Activated T-cell treated with anti-CD3 and anti-CD28 coated beads, Interleukin-2, amount 50 U/mL, for 4 hours (primary cell): ENCODE measurements at places on chromosomes 1 and 21.
A peak's percentile ranks its signal among the peaks of the same experiment; 100 is the strongest.

DNA sequence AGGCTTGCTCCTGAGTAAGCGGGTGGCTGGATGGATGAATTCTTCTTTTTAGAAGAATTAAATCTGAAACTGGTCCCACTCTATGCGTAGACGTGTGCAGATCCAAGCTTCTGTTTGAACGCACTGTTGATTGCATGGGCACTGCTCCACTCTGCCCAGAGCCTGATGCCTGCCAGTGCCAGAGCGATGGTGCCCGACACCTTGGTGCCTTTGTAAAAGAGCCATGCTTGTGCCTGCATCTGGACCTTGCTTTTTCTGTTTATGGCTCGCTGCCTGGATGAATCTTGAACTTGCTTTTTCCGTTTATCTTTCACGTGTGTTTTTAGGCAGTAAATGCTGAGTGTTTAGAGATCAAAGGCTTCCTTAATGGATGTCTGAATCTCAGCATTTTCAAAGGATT lies 15.0 kb upstream of the PWP2 start:
- no peak for DNase-seq

GRCh38 chr1:160228431-160228830 lies 23.2 kb downstream of the PEA15 start:
- no peak for DNase-seq

- no peak for DNase-seq
Measured at GRCh38 chr21:21028275-21028820, 30.1 kb downstream of the NCAM2 start.

DNA sequence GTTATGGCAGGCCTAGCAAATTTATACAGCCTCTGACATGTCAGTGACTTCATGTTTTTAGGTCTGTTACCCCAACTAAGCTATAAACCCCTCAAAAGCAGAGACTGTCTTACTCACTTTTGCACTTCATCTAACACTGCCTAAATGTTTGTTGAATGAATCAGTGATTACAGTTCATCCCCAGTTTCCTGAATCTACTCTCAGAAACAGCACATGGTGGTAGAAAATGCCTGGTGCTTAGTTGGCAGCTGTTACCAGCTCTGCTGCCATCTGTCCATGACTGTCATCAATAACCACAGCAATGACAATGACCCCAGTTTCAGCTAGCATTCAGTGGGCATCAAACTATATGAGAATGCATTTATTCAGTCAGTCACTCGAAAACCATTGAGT lies 110.5 kb upstream of the SERBP1 start:
- no peak for DNase-seq

- no peak for DNase-seq
Measured at GRCh38 chr1:145927916-145928643, 796 bp upstream of the RBM8A start.

DNA sequence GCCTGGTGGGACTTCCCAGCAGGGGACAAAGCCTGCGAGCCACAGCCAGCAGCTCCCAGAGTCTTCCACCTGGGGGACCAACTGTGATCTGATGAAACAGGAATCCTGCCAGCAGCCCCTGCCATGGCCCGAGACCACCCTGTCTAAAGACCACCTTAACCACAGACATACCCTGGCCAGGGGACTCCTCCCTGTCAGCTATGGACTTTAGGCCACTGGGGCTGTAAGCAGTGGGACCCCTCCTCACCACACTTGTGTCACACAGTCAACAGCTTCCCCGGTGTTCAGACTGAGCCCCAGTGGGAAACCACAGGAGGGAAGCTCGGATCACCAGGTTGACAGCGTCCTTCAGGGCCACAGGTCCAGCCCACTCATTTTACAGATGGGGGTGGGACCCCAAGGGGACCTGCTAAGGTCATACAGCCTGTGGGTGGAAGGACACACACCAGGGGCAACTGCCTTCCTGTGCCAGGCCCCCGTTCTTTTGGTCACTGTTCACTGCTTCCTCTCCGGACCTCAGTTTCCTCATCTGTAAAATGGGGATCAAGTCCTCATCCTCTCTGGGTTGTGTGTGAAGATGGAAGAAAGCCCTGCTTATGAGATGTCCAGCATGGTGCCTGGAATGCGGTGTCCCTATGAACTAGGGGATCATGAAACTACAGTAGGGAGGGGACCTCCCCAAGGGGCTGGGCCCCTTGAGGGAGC lies 11.4 kb downstream of the EPHA2 start:
- DNase-seq = no peak

GRCh38 chr1:5770981-5771765 lies 221.1 kb downstream of the NPHP4 start:
- DNase-seq = no peak

GRCh38 chr21:29208044-29208681 lies 77.7 kb downstream of the MAP3K7CL start:
- DNase-seq = no peak

- DNase-seq = no peak
Measured at GRCh38 chr1:112990271-112990670, 34.3 kb upstream of the SLC16A1 start.

DNA sequence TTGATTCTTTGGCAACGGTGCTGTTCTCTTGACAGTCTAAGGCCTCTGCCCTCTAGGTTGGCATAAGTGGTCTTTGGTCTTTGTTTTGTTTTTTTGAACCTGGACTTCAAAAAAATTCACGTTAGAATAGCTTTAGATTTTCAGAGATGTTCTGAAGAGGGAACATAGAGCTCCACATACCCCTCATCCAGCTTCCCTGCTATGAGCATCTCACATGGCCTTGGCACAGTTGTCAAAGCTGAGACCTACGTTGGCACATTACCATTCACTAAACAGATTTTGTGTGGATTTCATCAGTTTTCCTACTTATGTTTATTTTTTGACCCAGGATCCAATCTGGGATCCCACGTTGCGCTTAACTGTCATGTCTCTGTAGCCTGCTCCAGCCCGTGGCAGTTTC lies 60.8 kb downstream of the ARHGEF10L start:
- no peak for DNase-seq

- DNase-seq = no peak
Measured at GRCh38 chr1:67839826-67840225, 6.6 kb upstream of the GNG12 start.

DNA sequence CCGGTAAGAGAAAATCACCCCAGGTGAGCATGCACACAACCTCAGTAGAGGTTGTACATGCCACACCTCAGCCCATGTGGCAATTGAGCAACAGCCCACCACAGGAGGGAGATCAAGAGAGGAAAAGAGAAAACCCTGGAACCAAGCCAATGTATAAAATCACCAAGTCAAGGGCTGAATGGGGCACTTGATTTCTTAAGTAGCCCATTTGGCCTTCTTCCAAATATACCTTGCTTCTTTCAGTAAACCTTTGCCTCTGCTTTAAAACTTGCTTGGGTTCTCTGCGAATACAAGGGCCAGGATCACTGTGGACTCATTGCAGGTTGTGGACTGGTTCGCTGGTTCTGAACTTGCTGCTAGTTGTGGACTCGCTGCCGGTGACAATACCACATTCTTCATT lies 1814.0 kb downstream of the PLA2G4A start:
- DNase-seq = no peak

- DNase-seq = no peak
Measured at GRCh38 chr1:98369463-98369862, 292.1 kb upstream of the SNX7 start.

DNA sequence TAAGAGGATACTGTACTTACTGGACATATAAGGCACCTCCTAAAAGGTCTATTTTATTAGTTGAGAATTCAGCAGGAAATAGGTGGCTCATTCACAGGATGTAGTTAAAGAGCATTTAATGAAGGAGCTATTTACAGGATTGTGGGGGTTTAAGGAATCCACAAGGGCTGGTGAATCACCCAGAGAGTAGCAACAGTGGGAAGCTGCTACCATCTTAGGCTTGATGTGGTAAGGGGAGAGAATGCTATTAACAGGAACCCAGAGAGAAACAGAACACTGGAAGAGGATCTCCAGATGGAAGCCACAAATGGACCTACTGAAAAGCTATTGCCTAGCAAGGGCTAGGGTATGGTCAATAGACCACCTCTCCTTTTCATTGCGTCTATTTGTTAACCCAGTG lies 52.0 kb upstream of the COL11A1 start:
- no peak for DNase-seq

GRCh38 chr1:234515411-234515810 lies 36.4 kb upstream of the TARBP1 start:
- no peak for DNase-seq

GRCh38 chr1:16625497-16626408 lies 12.4 kb upstream of the NBPF1 start:
- no peak for DNase-seq

GRCh38 chr1:62823556-62823955 lies 39.6 kb downstream of the ATG4C start:
- DNase-seq = no peak

GRCh38 chr1:193707271-193708021 lies 521.0 kb upstream of the B3GALT2 start:
- DNase-seq = no peak

DNA sequence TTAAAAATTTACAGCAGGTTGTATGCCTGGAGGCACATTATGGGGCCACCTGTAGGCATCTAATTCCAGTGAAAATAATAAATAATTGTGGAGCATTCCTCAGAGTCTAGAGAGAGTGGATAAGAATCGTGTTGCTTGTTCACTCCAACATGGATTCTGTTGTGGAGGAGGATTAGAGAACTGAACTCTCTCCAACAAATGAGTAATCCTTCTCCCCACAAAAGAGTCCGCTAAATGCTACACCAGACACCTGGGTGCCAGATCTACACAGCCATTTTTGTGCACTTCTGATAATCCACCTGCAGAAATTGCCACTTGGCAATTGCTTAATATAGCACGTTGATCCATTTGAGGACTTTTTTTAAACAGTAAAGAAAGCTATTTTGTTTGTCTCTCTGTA lies 113.7 kb upstream of the DPYD start:
- no peak for DNase-seq

DNA sequence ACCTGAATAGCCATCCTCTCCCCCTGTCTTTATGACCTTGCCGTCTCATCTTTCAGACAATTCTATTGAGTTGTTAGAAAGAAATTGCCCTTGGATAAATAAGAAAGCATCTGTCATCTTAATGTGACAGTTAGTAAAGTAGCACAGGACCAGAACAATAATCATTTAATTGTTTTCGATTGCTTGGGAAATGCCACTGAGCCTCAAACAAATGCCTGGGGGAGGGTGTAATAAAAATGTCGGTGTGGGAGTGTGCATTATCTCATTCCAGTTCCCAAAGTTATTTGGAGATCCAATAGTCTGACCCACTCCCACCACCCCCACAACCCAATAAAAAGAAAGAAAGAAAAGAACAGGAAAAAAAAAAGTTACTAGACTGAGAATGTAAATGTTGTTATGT lies 509.3 kb upstream of the LRRC7 start:
- DNase-seq = no peak

- no peak for DNase-seq
Measured at GRCh38 chr1:244862354-244862698, 2.0 kb downstream of the HNRNPU start.

DNA sequence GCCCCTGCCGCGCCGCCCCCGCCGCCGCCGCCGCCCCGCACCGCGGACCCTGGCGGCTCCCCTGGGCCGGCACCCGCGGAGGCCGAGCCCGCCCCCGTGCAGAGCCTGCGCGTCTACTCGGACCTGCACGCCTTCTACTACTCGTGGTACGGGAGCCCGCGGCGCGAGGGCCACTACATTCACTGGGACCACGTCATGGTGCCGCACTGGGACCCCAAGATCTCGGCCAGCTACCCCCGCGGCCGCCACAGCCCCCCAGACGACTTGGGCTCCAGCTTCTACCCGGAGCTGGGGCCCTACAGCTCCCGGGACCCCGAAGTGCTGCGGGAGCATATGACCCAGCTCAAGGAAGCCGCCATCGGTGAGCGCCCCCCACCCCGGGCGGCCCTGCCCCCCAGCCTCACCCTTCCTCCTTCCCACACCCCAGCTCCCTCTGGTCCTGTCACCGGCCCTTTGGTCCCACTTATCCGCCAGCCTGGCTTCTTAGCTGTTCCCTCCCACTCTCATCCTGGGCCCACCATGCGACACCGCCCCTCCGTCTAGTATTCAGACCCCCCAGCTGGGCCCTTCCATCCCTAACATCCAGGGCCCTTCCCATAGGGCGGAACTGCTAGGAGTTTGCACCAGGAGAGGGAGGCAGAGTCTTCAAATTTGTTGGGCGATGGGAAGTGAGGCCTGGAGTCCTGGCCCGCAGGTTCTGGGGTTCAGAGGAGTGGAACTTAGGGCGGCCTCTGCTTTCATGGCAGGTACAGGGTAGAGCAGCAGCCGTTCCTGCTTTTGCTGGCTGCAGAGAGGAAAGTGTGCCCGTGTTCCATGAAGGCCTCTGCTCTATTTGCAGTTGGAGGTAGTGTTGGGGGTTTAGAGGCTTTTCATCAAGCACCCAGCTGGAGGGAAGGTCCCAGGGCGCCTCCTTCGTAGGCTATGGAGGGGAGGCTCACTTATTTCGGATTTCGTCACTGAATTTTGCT lies 1.0 kb downstream of the MANEAL start:
- no peak for DNase-seq

GRCh38 chr21:38054334-38054733 lies 138.1 kb upstream of the KCNJ6 start:
- DNase-seq = no peak

GRCh38 chr1:72435025-72435424 lies 152.7 kb upstream of the NEGR1 start:
- no peak for DNase-seq

GRCh38 chr1:53260631-53261247 lies 22.4 kb upstream of the MAGOH start:
- no peak for DNase-seq

GRCh38 chr1:192977089-192977706 lies 82.0 kb downstream of the UCHL5 start:
- no peak for DNase-seq

DNA sequence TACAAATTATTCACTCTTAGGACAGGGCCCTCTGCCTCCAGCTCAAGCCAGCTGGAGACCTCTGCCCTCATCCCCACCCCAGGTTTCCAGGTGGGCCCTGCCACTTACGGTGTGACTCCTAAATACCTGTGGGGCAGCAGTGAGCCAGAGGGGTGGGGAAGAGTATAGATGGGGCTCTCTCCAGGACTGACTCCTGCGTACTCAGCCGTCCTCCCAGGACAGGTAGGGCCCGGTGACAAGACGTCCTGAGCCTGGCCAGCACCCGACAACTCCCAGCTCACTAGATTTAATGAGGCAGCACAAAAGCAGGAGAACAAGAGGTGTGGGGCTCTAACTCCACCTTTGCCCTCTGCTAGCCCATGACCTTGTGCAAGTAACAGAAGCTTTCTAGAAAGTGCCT lies 16.8 kb downstream of the GNG12 start:
- DNase-seq = no peak

- DNase-seq = no peak
Measured at GRCh38 chr1:79519084-79519760, 512.7 kb upstream of the ADGRL4 start.

- DNase-seq = no peak
Measured at GRCh38 chr1:196207612-196208217, 400.5 kb downstream of the KCNT2 start.

- peak; percentile 30 for DNase-seq
Measured at GRCh38 chr1:116910379-116911187, 867 bp downstream of the PTGFRN start.

GRCh38 chr1:25117233-25117823 lies 115.0 kb downstream of the SYF2 start:
- no peak for DNase-seq
